Retinal pigment epithelial cell (primary cell): ENCODE measurements at places on chromosomes 1 and 21.

DNA sequence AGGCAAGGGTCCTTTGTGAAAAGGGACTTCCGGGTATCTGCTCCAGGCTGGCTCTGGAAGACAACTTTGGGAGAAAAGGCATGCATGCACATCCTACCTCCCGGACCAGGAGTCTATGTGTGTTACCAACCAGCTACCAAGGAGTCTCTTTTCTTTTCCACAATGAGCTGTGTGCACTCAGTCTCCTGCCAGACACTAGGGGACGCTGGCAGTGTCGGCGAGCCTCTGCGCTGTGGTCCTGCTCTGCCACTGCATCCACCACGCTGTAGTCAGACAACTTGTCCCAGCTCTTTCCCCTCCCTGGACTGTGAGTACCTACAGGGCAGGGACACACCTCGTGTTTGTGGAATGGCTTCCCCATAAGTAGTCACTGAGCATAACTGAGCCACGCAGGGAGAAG is 5.1 kb upstream of the SSR2 start:
- DNase-seq: no peak

DNA sequence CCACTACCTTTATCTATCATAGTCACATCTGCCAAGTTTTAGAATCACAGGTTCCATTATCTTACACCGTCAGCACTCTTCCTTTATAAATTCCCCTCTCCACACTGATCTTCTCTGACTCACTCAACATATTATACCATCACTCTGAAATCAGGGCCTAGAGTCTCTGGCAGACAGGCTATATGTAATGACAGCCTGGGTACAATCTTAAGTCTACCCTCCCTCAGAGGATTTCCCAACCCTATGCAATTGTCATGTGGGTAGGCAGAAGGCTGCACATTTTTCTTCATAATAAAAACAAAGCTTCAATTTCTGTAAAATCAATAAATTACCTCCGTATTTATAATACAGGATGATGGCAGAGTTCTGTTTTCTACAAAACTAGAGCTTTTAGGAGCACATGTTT is 138.0 kb downstream of the RERE start:
- DNase-seq: no peak

DNA sequence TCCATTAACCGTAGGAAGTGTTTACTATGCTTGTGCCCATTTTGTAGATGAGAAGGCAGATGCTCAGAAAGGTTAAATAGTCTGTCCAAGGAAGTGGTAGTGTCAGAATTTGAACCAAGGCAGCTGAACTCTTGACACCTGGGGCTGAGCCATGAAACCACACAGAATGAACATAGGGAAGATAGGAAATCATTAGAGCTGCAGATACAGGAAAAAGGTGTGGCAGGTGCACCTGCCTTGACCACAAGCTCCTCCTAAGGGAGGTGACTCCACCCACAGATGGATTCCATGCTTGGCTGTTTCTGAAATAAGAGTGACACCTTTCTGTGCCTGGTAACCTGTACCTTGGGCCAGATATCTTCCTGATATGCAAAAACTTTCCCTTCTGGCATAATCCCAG is 69.9 kb upstream of the IGSF21 start:
- no peak for DNase-seq

- no peak for DNase-seq
Measured at GRCh38 chr1:168064216-168064615, 72.5 kb downstream of the GPR161 start.

GRCh38 chr1:31062867-31063380 is 2.6 kb downstream of the PUM1 start:
- DNase-seq: no peak

DNA sequence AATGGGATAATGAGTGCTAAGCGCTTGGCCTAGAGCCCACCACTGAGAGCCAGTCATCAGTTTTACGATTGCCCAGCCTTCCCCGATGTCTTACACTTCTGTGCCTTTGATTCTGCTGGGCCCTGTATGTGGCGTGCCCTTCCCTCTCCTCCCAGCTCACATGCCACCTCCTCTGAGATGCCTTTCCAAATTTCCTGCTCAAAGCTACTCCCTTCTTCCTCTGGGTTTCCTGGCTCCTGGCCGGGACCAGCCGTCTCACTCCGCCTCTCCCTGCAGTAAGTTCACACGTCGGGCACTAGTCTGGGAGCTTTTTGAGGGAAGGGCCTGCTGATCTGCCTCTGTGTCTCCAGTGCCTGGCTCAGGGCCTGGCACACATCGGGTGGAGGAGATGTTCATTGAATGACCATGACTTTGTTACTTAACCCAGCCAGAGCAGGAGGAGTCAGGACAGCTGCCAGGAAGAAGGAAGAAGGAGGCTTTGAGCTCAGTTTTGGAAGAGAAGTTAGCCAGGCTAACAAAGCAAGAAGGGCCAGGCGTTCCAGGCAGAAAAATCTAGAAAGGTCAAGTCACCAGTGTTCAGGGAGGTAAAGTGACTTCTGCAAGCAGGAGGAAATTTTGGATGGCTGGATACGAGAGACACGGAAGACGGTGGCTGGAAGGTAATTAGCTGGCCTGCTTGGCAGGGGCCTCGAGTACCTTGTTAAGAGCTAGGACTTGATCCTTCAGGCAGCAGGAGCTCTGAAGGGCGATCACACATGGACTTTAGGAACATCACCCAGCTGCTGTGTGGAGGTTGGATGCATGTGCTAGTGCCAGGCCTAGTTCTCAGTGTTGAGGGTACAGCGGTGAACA is 63.6 kb downstream of the EPHB2 start:
- peak; percentile 58 for DNase-seq

DNA sequence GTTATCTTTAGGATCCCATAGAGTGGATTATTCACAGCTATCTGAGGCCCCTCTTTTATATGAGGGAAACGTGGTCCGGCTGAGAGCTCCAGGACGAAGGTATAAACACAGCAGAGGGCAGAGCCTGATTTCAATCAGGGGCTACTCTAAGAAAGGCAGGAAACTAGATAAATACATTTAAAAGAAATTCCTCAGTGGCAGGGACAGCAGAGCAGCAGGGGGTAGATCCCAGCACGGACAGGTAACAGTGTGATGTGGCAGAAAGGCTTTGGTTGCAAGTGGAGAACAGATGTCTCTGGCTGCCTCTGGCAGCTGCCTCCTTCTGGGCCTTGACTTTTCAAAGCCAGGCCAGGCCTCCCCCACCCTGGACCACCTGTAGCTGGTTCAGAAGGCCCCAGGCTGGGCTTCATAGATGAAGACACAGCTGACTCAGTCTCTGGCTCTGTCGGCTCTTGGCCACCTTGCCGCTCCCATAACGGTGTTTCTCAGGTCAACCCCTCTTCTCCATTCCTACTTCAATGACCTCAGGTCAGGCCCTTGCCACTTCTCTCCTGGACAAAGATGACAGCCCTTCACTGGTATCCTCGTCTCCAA is 43.8 kb downstream of the FAM78B start:
- no peak for DNase-seq

GRCh38 chr1:109304226-109304920 is 2.4 kb downstream of the MYBPHL start:
- no peak for DNase-seq

- DNase-seq: no peak
Measured at GRCh38 chr1:80282536-80282935, 1276.0 kb upstream of the ADGRL4 start.

GRCh38 chr1:203629016-203629506 is 2.4 kb downstream of the ATP2B4 start:
- DNase-seq: no peak

DNA sequence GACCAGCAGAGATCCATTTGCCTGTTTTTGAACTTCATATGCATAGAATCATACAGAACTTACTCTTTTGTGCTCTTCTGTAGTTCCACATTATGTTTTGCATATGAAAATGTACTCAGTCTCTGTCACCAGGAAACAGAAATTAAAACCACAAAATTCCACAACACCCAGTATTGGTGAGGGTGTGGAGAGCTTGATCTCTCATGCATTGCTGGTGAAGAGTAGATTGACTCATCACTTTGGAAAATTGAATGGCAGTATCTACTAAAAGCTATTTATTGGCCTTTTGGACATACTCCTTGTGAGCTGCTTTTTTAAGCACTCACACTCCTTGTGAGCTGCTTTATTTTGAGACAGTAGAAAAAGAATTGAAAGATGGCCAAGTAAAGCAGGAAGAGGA is 43.3 kb downstream of the VTCN1 start:
- DNase-seq: no peak

DNA sequence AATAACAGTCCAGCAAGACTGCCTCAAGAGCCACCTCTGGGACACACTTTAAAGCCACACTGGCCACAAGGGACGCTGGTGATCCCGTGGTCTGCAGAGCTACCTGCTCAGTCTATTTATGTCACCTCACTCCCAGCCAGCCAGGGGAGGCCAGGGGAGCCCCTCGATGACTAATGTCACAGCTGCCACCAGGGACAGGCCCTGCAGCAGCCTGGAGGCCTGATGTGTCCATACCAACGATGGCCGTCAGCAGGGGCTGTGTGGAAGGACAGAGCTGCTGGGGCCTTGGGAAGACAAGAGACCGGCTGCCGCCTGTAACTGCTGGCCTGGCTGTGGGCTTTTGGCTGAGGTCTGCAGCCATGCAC is 71.0 kb downstream of the SIK1 start:
- DNase-seq: no peak

DNA sequence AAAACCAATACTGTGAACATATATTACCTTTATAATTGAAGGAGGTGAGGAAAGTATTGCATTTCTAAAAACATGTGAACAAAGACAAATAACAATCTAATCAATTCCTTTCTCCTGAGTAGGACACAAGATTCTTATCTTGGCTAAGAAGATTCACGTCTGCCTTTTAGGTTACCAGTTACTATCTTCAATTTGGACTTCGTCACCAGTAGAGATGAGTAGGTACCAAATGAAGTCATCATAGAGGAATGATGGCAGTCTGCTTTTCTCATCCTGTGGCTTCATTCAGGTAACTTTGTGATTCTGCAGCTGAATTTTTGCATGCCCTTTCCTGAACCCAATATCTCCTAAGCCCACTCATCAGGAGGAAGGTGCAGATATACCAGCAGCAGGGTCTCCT is 32.4 kb downstream of the ASTN1 start:
- DNase-seq: no peak

- no peak for DNase-seq
Measured at GRCh38 chr1:6634371-6635052, 9.8 kb downstream of the THAP3 start.

- DNase-seq: no peak
Measured at GRCh38 chr1:153513023-153513422, 22.8 kb downstream of the S100A6 start.

GRCh38 chr1:182684116-182684828 is at the start of gene RGS8:
Gene RGS8, minus strand, starts transcription at chr1:182684587. Its CDS starts 14,938 bp downstream, at chr1:182669649.
- no peak for DNase-seq

- DNase-seq: no peak
Measured at GRCh38 chr1:230340526-230341161, 85.5 kb downstream of the PGBD5 start.

GRCh38 chr21:36072453-36073162 is 2.8 kb downstream of the CBR1 start:
- DNase-seq: no peak

GRCh38 chr1:218164111-218164929 is 120.8 kb upstream of the RRP15 start:
- DNase-seq: no peak

GRCh38 chr1:221437926-221438325 is 304.0 kb downstream of the DUSP10 start:
- no peak for DNase-seq

DNA sequence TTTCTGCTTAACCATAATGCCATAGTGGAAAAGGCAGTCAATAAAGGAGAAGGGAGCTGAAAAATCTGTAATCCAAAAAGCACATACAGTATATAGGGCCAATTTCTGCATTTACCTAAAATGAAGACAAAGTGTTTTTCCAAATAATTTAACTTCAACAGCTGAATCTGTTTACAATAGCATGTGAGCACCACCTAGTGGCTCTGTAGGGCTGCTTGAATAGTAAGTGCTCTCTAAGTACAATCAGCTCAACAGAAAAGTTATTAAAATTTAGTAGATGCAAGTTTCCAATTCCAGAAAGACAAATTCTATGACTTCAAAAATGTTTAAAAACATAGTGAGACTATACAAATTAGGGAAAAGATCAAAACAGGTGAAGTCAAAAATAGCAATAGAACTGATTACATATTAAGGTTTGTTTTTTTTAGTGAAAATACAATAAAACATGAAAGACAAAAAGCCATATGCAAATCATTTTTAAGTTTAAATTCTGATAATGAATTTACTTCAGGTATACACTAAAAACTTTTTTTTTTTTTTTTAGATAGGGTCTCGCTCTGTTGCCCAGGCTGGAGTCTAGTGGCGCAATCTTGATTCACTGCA is 220.0 kb downstream of the SETD4 start:
- DNase-seq: peak; percentile 56

DNA sequence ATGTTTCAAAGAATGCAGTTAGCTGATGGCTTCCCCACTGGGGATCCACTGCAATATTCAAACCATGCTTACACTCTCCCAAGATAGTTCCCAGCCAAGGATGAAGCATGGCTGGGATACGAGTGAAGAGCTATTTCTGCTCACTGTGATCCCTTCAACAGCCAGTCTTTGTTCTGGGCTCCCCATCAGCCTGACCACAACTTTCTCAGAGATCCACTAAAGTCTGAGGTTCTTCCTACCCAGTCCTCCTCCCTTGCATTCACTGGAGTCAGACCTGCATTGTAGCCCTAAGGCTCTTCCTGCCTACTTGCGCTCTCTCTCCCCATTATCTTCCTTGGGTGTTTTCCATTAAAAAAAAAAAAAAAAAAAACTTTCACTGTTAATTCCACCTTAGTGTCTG is 101.4 kb downstream of the TTLL7 start:
- DNase-seq: no peak

GRCh38 chr1:190940951-190941350 is 463.3 kb upstream of the BRINP3 start:
- no peak for DNase-seq

- peak; percentile 77 for DNase-seq
Measured at GRCh38 chr1:94983171-94983739, 56.3 kb upstream of the CNN3 start.

DNA sequence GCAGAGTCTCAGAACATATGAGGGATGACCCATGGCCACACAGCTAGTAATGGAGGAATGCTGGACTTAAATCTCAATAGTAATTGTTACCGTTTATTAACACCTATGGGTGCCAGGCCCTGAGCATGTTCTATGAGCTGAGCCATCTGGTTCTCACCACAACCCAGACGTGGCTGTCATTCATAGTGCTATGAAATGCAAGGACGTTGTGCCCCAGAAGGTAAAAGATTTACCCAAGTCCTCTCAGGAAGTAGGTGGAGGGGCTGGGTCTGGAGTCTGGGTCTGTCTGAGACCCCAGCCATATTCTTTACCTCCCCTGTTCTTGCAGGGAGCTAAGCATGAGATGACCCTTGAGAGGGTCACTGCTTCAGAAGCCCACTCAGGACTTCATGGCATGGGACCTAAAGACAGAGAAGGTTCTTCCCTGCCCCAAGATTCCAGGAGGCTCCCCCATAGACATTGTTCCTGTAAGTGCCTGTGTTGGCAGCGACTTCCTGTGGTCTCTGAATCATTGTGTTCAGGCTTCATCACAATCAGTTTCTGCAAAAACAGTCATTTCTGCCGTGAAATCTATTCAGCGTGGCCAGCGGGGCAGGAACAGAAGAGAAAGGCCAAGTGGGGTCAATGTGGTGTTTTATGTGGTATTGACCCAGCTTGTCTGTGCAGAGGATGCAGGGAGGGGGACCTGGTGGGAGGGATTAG is 475.4 kb downstream of the PTPRU start:
- no peak for DNase-seq

- DNase-seq: no peak
Measured at GRCh38 chr1:43995984-43996732, 4.8 kb downstream of the CCDC24 start.
